ENCODE measurements at places on chromosomes 1 and 21.

GRCh38 chr1:228487336-228488124 lies at the start of gene RNF187:
TSS of gene RNF187 (plus strand) at chr1:228487382.
- no peak for DNase-seq

DNA sequence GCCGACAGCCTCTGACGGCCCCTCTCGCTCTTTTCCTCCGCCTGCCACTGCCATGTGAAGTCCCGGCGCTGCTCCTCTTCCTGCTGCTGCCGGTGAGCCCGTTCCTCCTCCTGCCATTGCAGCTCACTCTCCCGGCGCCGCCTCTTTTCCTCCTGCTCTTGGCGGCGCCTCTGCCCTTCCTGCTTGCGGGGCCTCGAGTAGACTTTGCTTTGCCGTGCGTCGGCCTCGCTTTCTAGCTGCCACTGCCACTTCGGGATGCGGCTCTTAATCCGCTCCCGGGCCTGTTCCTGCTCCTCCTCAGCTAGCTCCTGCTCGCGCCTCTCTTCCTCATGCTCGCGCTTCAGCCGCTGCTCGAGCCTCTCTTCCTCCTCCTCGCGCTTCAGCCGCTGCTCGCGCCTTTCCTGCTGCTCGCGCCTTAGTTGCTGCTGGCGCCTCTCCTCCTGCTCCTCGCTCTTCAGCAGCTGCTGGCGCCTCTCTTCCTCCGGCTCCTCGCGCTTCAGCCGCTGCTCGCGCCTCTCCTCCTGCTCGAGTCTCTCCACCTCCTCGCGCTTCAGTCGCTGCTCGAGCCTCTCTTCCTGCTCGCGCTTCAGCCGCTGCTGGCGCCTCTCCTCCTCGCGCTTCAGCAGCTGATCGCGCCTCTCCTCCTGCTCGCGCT lies 4.3 kb downstream of the TCHH start:
- no peak for DNase-seq

DNA sequence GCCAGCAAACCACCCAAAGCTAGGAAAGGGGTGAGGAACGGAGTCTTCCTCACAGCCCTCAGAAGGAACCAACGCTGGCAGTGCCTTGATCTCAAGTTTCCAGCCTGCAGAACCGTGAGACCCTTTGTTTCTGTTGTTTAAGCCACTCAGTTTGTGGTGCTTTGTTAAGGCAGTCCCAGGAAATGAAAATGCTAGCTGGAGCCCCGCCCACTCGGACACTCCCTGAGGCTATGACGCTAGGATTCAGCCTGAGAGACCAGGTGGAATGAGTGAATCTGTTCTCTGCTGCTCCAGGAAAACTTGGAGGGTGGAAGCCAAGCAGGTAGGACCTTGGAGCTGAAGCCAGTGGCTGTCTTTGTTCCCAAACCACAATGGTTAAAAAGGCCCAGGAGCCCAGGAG lies 196.5 kb upstream of the POU3F1 start:
- no peak for DNase-seq

- no peak for DNase-seq
Observed at GRCh38 chr1:168643152-168643551, 66.7 kb downstream of the XCL1 start.

- no peak for DNase-seq
Observed at GRCh38 chr1:235971020-235971419, 93.9 kb downstream of the NID1 start.

DNA sequence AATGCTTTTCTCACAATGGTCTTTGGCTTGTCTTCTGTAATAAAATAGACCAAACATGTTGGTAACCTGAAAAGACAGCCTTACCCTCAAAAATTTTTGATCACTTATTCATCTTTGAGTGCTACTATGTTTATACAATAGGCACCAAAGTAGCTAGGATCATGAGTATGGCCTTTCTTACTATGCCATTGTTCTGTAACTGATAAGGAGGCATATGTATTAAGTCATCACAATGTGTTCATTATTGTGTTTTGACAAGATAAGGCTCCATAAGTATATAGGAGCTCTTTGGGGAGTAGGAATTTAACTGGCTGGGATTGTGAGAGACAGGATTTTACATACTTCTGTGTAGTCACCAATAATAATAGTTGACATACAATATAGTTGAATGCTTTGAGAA lies 675 bp downstream of the TMCO2 start:
- DNase-seq: no peak

All from NCI-H1436 (cell line).